ENCODE measurements at places on chromosomes 2 and 18. TPM values are rescaled to one million over a fixed set of nuclear protein-coding genes. Genes with fewer than 3 reads are reported as not detected.

The STK16 gene
- total RNA-seq, result 28.5 TPM

The CRYGC gene
- total RNA-seq, result not detected

The RTP5 gene
- not detected for total RNA-seq

The ZNF516 gene
- 4.1 TPM for total RNA-seq

The CHRND gene
- not detected for total RNA-seq

- peak; percentile 88 for DNase-seq
These were observed 6.0 kb upstream of the GLI2 start for GRCh38 chr2:120729406-120730399.

- DNase-seq, result no peak
These were observed 32.5 kb downstream of the SNED1 start for GRCh38 chr2:241030883-241031282.

DNA sequence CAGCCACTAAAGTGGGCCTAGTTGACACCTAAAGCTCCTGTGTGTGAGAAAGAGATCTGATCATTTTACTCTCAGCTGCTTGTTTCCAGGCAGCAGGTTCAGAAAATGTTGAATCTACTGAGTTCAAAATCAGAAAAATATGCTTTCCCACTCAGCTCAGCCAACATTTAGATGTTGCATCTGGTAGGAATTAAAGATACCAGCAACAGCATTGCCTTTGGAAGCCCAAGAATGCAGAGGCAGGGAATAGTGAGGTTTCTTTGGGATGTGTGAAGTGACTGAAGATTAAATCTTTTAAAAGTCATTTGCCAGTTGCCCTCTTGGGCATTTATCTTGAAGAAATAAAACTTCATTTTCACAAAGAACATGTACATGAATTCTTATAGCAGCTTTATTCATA lies 33.9 kb upstream of the DOCK10 start:
- DNase-seq, result peak; percentile 16

GRCh38 chr2:95719473-95720060 lies 127.8 kb downstream of the TRIM43 start:
- DNase-seq, result no peak

DNA sequence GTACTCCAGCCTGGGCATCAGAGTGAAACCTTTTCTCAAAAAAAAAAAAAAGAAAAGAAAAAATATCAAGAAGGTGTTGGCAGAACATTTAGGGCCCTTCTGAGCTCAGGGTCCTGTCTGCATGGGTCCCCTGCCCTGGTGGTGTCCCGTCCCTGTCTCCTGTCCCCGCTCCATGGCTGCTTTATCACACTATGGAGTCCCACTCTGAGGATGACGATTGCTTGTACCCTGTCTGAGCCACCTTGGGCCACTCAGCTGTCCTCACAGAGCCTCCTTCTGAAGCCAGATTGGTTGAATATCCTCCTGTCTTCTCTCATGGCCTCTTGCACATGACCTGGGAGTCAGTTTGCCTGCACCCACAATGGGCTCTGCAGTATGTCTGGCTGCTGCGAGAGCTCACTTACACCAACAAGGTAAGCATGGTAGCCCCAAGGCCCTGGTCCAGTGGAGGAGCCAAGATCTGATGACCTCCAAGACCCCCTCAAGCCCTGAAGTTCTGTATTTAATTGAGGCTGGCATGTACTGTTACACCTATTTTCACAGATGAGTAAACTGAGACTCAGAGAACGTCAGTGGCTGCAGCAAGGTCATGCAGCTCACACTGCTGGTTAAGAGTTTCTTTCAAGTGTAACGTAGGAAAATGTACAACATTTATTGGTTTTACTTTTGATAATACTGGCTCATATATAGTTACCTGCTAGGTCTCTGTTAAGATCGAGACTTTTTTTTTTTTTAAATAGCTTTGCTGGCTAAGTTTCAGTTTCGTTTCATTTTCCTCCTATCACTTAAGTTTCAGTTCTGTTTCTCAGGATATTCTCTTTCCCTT lies 16.9 kb upstream of the ZCCHC2 start:
- DNase-seq, result peak; percentile 29

GRCh38 chr18:58447402-58448095 lies 181.3 kb downstream of the ALPK2 start:
- no peak for DNase-seq
